ENCODE measurements at places on chromosomes 12 and 14. TPM values are rescaled to one million over a fixed set of nuclear protein-coding genes. Genes with fewer than 3 reads are reported as not detected.
A peak's percentile ranks its signal among the peaks of the same experiment; 100 is the strongest.

The RPGRIP1 gene
- not detected for total RNA-seq

The DENND5B gene
- 25.3 TPM for total RNA-seq

The NEUROD4 gene
- not detected for total RNA-seq

The ZDHHC22 gene
- total RNA-seq, result not detected

The CRADD gene
- 40.8 TPM for total RNA-seq

The KRT75 gene
- total RNA-seq, result not detected

The FGF23 gene
- not detected for total RNA-seq

The LGR5 gene
- total RNA-seq, result 2.7 TPM

The CALM1 gene
- 260 TPM for total RNA-seq

GRCh38 chr14:84254290-84254689 lies 1275.7 kb upstream of the FLRT2 start:
- DNase-seq, result no peak

GRCh38 chr12:104521731-104522130 lies 65.0 kb downstream of the CHST11 start:
- DNase-seq, result no peak

GRCh38 chr14:53569446-53569845 lies 387.2 kb downstream of the BMP4 start:
- DNase-seq, result no peak

DNA sequence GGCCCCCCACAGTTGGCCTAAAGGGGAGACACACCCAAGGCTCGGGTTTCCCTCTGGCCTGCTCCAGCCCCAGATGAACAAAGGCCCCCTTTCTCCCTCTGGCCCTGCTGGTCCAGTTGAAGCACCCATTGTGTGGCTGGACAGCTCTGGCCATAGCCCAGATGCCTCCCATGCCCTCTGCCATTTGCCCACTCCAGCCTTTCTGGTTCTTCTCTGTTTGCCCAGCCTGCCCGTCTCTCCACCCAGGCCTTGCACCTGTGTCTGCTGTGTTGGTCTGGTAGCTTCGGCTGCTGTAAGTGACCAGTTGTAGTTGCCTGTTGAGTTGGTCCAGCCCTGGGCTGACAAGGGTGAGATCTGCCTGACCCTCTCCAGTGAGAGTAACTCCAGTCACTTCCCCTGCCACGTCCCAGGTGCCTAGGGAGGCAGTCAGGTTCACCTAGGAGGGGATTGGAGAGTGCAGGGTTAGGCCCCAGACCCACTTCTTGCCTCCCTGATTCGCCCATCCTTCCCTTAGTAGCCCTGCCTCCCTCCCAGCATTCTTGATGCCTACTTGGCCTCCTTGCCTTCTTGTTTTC lies 3.0 kb downstream of the B4GALNT1 start:
- peak; percentile 82 for DNase-seq

- no peak for DNase-seq
Observed at GRCh38 chr14:73466861-73467260, 8.5 kb upstream of the NUMB start.

DNA sequence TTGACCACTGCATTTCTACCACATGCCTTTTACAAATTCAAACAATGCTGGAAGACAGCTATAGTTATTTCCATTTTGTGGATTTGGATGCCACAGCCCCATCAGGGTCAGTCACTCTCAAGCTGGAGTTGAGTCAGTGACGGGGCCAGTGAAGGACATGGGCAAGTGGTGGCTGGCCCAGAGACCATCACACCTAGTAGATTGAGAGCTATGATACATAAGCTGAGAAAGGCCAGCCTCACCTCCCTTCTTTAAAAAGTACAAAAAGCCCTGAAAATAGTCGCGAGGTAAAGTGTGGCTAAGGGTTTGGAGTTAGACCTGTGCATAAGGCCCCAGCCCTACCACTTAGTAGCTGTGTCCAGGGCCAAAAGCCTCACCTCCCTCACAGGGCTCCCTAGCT lies 4.1 kb downstream of the KCTD10 start:
- DNase-seq, result no peak

DNA sequence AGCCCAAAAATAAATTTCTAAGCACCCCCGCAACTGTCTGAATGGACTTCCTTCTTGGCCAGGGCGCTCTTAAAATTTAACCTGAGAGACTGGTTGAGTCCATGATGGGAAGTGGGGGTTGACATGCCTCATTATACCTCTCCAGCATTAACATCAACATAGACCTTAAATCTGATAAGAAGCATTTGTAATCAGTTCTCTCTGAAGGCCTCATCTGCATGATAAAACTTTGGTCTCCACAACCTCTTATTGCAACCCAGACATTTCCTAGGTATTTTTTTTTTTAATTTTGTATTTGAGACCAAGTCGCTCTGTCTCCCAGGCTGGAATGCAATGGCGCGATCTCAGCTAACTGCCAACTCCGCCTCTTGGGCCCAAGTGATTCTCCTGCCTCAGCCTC lies 10.4 kb upstream of the SLC8B1 start:
- no peak for DNase-seq

GRCh38 chr12:15633201-15633600 lies 156.0 kb downstream of the EPS8 start:
- DNase-seq, result no peak

DNA sequence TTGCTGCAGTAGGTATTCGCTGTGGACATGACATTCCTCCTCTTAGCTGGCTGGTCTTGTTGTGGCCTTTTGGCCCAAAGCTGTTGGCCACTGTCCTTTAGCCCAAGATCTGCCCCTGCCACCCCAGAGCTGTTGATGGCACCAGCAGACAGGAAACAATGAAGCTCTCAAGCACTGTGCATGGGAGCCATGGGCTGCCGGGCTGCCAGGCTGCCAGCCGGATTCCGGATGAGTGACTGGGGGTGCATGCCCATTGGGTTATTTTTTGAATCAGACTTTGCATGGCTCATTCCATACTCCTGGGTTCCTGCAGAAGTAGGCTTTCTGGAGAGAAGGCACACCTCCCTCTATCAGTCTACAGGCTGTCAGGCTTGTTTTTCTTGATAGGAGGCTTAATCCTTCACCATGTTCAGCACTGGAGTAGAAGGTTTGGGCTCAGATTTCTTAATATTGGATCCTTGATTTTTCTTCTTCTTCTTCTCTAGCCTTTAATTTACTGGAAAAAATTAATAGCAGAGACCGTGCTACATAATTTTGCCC lies 32.4 kb downstream of the MAX start:
- no peak for DNase-seq

DNA sequence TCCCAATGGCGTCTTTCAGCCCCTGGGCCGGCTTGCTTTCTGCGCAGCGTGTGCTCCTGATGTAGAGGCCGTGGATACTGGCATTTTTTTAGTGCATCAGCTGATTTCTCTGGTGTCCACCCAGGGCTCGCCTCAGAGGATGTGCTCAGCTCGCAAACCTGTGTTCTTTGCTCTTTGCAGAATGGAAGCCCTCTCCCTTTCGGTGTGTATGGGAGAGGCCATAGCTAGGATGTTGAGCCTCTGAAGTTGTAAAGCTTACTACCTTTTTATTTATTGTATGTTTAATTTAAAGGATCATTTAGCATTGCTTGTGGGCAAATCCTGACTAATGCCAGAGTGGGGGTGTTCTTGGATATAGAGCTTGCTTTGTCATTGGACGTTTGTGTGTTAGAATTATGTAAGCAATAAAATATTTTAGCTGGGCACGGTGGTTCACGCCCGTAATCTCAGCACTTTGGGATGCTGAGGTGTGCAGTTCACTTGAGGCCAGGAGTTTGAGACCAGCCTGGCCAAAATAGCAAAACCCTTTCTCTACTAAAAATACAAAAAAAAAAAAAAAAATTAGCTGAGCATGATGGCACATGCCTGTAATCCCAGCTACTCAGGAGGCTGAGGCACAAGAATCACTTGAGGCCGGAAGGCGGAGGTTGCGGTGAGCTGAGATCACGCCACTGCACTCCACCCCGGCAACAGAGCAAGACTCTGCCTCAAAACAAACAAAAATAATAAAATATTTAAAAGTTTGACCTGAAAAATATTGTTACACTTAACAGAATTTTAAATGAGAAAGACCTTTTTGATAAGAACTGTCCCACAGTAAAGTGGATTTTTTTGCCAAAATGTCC lies 52.6 kb upstream of the MMP17 start:
- DNase-seq, result no peak
